ENCODE measurements at places on chromosomes 6 and 20.

- DNase-seq, result no peak
Observed at GRCh38 chr6:124882579-124883393, 79.5 kb upstream of the RNF217 start.

DNA sequence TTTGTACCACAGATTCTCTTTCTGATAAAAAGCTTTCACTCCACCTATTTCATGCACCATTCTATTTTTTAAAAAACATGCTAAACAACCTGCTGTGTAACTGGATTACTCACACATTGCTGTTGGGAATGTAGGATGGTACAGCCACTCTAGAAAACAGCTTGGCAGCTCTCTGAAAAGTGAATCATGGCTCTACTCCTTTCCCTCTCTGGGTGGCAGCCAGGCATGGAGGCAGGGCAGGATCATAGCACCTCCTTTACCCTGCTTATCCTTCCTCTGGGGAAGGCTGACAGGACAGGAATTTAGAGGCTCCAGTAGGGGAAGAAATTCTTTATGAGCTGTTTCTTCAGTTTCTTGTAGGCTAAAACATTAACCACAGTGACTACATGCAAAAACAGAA is 6.7 kb upstream of the VNN2 start:
- DNase-seq, result no peak

DNA sequence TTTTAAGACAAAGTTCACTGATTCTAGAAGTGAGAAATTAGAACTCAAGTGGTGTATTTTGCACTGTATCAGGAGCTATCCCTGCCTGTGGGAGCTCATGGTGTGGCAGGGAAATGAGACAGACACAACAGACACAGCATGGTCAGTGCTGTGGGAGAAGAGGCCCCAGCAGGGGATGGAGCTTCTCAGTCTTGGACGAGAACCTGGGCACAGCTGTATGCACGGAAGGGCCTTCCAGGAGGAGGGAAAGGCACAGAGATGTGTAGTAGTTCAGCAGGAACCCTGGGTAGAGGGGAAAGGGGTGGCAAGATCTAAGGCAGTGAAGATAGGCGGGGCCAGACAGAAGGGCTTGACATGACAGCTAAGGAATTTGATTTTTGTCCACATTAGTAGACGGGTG is 48.8 kb upstream of the KIF25 start:
- no peak for DNase-seq

DNA sequence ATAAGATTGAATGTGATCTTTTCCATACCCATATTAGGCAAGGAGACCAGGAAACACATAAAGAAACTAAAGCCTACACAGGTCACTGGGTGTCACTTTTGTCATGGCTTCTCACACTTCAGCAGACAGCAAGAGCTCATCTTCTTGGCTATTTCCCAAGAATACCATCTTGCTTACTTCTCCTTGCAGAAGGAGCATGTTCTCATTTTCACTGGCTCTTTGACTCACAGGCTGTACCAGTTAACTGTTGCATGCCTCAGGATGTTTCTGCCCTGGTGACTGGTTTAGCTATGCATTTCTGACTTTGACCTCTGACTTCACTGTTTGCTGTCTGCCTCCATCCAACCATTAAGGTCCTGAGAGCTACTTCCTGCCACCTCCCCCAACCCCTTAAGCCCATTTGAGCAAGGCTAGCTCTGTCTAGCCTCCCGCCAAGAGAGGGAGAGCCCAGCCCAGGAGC is 40.3 kb upstream of the OGFRL1 start:
- peak; percentile 21 for DNase-seq

DNA sequence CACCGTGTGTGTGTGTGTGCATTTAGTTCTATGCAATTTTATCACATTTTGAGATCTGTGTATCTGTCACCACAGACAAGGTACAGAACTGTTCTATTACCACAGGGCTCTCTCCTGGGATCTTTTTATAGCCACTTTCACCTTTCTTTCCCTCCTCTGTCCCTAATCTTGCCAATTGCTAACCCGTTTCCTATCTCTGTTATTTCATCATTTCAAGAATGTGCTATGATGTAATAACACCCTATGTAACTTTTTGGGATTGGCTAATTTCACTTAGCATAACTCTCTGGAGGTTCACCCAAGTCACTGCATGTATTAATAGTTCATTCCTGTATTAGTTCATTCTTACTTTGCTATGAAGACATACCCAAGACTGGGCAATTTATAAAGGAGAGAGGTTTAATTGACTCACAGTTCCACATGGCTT is 657.7 kb downstream of the QKI start:
- DNase-seq, result no peak

DNA sequence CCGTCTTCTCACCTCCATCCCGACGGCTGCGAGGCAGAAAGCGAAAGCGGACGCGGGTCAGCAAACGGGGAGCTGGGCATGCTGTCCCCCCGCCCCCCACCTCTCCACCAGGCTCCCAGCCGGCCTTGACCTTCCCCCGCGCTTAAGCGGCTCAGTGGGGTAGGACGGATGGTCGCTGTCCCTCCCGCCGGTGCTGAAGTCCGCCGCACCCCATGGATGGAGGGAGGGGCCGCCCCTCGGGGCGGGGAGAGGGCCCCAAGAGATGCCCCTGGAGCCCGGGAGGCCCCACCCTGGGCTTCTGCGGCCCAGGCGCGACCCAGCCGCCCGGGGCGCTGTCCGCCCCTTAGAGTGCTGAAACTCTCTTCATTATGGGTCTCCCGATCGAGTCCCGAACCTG is at the start of gene KCNB1:
KCNB1 (minus strand) TSS at position 48 of the 397 bp plus-strand sequence. CDS start 188 bp downstream, outside the sequence.
- peak; percentile 28 for DNase-seq

DNA sequence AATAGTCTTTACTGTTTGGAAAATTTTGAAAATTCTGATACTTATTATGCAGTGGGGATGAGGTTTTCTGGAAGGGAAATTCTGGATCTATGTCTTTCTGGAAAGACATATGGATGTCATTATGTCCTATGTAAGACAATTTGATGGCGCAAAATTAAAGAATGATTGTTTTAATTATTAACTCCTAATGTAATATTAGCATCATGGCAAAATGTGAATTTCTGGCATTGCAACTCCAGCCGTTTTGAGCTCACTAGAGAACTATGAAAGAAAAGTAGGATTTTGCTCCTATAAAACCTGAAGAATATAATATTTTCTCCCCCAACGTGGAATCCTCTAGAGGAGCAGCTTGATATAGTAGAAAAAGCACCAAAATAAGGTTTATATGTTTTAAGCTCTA is 243.2 kb downstream of the RFPL4B start:
- DNase-seq, result no peak

DNA sequence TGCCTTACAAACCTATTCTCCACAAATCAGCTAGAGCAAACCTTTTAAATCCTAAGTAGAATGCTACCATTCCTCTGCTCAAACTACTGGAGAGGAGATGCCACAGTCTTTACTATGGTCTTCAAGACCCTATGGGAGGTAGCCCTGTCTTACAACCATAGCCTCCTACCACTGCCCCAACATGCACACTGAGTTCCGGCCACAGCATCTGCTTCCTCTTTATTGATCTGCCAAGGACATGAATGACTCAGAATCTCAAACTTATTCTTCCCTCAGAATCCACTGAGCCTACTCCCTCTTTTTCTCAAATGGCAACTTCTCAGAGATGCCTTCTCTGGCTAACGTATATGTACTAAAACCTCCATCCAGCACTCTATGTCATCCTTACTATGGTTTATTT is 12.2 kb upstream of the ANKEF1 start:
- no peak for DNase-seq

DNA sequence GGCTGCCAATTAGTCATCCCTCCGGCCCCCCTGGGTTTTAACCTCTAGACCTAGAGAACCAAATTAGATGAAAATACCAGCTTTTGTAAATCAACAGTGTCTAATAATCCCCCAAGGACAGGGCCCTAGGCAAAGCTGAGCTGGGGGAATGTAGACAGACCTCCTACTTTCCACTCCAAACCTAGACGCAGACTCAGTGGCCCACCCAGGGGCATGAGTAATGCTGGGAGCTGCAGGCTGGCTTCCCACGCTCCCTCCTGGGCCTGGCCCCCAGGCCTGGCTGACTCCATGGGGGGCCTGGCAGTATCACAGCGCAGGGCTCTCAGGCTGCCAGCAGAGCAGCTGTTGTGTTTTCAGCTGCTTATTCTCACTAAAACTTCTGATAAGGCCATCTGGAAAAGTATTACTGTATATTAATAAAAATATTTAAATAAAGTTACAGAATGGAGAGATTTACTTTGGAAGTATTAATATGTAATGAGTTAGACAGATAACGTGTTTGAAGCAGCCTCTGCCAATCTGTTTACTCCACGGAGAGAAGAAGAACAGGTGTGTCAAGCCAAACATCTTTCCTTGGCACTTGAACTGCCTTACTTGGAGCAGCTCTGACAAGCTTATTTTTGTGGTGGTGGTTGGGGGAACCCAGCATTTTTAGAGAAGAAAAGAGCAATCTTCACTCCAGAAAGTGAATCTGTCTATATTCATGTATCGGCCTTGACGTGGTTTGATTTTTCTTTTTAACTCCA is 144.0 kb upstream of the AGPAT4 start:
- DNase-seq, result no peak

- DNase-seq, result no peak
Observed at GRCh38 chr6:100504786-100505737, 40.3 kb upstream of the SIM1 start.

GRCh38 chr20:2312876-2313275 is 17.1 kb downstream of the TGM3 start:
- no peak for DNase-seq

- no peak for DNase-seq
Observed at GRCh38 chr6:104711371-104711770, 148.3 kb downstream of the HACE1 start.

DNA sequence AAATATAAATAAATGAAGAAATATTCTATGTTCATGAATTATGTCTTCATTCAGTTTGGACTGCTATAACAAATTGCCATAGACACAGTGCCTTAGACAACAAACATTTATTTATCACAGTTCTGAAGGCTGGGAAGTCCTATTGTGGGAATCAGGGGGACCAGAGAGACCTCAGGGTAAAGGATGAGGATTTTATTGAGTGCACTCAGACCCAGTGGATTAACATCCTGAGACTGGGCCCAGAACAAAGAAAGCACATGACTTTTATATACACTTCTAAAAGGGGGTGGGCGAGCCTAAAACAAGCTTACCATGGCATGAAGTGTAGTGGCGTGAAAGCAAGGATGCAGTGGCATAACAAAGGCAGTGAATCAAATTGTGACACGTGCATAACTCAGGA is 26.9 kb upstream of the CBLN4 start:
- DNase-seq, result no peak

DNA sequence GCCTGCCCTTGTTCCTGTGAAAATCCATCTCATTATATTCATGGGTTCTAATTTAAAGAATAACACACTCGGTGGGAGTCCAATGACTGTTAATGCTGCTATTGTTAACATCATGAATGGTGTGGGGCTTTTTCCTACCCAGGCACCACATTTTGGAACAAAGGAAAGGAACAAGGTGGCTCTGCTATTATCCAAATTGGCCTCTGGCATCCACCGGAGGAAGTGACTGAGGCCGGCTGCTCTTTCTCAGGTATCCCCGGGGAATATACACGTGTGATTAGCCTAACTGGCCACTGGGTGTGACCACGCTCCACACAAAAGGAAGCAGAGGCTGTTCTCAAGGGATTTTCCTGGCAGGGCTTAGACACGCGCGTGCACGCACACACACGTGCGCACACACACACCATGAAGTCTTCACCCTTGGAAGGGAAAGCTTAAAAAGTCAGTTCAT is 601.2 kb upstream of the ARID1B start:
- no peak for DNase-seq

- DNase-seq, result peak; percentile 18
Observed at GRCh38 chr6:41426438-41426851, 91.0 kb downstream of the NCR2 start.

DNA sequence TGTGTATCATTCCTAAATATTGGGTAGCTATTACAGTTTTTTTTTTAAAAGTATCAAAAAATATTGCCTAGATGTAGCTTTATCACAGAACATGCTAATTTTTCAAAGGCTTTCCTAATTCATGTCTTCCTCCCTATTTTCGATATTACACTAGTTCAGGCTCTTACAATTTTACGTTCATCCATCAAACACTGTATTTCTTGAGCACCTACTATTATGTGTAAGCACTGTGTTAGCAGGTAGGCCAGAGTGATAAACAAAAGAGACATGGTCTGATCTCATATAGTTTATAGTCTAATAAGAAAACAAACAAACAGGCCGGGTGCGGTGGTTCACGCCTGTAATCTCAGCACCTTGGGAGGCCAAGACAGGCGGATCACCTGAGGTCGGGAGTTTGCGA is 69.5 kb downstream of the FAM217A start:
- DNase-seq, result no peak

DNA sequence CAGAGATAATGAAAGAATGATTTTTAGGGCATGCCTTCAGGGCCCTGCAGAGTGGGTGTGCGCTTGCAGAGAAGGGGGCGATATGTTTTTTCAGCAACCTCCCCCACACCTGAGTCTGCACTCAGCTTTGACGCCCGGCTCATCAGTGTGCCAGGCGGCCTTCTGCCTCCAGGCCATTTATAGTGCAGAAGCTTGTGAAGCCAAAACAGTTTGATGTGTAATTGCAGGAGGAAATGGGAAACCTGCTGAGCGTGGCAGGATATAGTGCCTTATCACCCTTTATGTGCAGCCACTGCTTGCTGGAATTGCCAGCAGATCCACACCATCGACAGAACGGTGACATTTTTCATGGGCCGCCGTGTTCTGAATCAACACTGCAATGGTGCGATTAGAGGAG is 178.2 kb downstream of the CDH4 start:
- DNase-seq, result no peak

- DNase-seq, result no peak
Observed at GRCh38 chr20:24609757-24610156, 140.3 kb downstream of the SYNDIG1 start.

- DNase-seq, result peak; percentile 82
Observed at GRCh38 chr6:156686995-156687788, 90.0 kb upstream of the ARID1B start.

DNA sequence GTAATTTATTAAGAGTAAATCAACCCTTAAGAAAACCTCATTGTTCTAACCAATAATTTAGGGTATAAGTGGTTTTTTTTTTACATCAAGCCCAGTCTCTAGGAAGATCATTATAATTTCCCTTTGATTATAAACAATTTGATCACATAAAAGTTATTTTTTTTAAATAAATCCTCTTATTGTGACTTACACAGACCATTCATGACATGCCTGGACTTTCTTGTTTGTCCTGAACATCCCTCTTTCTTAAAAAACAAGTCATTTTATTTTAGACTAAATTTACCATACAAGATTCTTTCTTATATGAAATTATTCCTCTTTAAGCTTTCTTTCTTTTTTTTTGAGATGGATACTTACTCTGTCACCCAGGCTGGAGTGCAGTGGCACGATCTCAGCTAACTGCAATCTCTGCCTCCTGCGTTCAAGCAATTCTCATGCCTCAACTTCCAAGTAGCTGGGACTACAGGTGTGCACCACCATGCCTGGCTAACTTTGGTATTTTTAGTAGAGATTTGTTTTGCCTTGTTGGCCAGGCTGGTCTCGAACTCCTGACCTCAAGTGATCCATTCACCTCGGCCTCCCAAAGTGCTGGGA is 53.6 kb upstream of the AGPAT4 start:
- no peak for DNase-seq

DNA sequence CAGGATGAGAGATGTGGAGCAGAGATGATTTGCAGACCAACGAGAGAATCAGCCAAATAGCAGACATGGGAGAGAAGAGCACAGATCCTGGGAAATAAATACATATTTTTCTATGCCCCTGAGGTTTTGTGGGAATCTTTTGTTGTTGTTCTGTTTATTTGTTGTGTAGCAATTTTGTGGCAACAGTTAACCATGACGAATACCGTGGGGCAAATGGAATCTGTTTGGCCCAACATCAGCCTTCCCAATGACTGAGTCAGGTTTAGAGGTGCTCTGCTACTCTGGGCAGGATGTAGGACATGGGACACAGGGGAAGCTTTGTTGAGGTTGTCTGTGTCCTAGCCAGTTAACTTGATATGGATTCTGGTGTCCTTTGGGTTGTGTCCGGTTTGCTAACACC is 7.9 kb upstream of the SLC2A10 start:
- DNase-seq, result no peak

All from CD4-positive, alpha-beta T cell treated with Interleukin-21 for 1 hour (primary cell).